Stimulated activated CD4-positive, alpha-beta T cell treated with anti-CD3 and anti-CD28 coated beads, Interleukin-1b, Interleukin-23, amount 100 ng/mL, for 1 hour (primary cell): ENCODE measurements at places on chromosomes 1 and 21.

- no peak for DNase-seq
Measured at GRCh38 chr1:17873007-17873675, 118.0 kb downstream of the ACTL8 start.

DNA sequence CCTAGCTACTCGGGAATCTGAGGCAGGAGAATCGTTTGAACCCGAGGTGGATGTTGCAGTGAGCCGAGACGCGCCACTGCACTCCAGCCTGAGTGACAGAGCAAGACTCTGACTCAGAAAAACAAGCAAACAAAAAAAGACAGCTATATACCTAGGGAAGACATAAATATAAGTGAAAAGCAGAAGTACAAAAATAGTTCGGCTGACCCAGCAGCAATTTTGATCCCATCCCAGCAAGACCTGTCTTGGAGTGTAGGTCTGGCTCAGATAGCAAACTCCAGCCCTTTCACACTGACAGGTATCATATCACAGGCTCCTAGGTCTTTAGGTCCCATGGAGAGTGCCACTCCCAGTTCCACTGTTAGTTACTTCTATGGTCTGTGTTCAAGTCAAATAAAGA lies 14.6 kb downstream of the MTX1 start:
- no peak for DNase-seq

- DNase-seq: no peak
Measured at GRCh38 chr1:214120191-214120590, 132.4 kb downstream of the PROX1 start.

DNA sequence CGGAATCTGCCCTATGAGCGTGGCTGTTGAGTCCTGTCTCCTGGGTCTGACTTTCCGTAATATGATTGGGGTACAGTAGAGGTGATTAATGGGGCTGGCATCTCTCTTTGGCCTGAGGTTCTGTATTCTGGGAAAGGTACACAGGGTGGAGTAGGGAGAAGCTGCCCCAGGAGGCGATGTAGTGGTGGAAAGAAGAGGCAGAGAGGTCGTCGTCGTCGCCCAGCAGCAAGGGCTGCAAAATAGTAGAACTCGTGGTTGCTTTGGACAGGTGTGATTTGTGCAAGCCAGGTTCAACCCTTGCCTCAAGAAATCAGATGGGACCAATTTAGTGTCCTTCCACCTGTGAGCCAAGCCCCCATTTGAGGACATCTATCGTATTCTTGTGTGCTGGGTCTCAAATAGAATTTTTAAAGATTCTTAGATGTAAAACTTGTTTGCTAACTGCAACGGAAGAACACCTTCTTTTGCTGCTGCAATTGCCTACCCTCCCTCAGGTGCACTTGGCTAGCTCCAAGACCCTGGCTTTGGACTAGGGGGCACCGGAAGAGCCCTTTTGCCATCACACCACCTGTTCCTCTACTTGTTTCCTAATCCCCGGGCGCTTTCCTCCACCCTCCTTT lies 1.3 kb upstream of the HMGN2 start:
- DNase-seq: no peak

- no peak for DNase-seq
Measured at GRCh38 chr1:61539720-61540462, 185.1 kb downstream of the TM2D1 start.

DNA sequence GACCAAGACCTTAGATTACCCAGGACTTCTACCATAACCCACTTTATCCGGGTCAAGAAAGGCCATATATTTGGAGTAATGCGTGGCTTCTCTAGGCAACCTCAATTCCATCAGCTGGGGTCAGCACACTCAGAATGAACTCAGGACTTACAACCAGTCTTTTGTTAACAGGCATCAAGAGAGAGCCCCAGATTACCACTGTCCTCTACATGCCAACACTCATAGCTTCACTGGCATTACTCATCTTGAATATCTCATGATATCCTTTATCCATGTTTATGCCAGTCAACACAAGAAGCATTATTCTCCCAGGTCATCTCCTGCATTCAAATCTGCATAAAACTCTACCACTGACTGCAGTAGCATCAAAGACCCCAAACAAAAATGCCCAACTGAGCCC lies 6.6 kb upstream of the FCGR2A start:
- no peak for DNase-seq

- no peak for DNase-seq
Measured at GRCh38 chr1:35220976-35221375, 28.0 kb upstream of the SFPQ start.

DNA sequence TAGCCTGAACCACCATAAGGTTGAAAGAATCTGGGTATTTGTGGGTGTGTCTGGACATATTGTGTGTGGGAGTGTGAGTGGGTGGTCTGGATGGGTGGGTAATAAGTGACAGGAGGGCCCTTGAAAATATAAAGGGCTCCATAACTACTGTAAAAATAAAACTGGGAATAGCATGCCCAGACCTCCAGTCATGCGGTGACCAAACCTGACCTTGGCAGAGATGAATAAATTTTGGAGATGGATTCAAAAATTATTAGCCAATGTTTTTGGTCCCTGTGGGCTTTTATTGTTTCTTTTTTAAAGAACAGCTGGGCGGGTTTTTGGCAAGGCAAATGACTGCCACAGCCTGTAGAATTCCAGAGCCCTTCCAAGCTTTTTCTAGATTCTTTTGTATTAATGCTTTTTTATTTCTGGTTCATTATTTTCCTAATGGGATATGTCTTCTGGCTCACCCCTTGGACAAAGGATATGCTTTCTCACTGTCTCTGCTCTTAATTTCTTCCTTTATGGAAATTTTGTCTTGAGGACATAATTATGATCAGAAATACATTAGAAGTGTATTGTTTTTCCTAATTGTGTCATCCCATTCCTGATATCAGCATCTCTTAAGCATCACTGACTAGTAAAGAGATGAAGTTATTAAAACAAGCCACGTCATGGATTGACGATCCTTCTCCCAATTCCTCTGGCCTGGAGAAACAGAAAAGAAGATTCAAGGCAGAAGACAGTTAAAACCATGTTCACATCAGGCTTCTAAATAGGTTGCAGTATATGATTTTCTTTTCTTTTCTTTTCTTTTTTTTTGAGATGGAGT lies 69.5 kb downstream of the NTMT2 start:
- no peak for DNase-seq

GRCh38 chr1:9455487-9456234 lies 83.6 kb upstream of the SLC25A33 start:
- peak; percentile 45 for DNase-seq

DNA sequence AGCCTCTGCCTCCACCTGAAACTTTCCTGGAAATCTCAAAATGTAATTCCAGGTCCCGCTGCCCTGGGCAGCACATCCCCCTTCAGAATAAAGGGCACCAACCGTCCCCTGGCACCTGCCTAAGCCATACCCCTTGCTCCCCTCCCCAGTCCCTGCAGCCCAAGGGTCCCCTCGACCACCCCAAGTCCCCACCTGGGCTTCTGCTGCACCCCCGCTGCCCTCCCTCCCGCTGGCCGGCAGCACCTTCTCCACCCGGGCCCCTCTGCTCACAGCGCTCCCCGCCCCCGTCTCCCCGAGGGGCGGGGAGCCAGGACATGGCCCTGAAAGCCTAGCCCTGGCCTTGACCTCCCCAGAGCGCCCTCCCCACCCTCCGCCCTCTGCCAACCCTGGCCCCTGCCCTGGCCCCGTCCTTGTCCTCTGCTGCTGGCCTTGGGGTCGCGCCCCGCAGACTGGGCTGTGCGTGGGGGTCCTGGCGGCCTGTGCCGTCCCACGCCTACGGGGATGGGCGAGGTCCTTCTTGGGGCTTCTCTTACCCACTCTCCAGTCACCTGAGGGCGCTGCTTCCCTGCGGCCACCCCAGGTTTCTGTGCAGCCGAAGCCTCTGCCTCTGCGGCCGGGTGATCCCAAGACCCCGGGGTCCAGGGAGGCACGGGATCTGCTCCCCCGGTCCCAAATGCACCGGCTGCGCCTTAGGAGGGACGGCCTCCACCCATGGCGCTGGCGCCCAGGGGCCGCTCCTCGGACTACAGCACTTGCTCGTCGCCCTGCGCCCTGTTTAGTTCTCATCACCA lies 41.7 kb downstream of the WDR4 start:
- DNase-seq: no peak

DNA sequence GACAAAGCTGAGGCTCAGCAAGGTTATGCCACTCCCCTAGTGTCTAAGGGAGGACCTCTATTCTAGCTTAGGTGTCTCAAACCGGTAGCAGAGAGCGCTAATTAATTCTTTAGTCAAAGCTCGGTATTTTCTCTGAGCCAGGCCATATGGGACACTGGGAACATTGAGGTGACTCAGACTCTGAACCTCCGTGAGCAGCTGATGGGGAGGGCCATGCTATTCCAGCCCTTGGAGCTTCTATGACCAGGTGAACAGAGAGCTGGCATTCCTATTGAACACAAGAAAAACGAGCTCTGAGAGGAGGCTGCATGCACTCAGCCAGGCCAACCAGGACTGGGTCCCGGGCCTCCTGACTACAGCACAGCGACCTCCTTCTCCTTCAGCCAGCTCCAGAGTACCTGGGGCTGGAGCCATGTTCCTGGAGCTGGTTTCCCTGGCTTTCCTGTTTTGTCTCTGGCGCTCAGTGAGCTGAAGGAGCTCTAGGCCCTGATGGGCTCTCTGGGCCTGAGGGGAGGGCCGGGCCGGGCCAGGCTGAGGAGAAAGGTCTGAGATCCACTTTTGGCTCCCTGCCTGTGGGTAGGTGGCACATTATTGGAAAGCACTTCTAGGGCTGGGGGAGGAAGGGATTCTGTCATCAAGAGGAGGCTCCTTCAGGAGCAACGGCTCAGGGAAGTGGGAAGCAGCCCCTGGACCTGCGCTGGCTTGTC lies 37.0 kb downstream of the SLC9A1 start:
- DNase-seq: no peak

- DNase-seq: no peak
Measured at GRCh38 chr1:207346513-207346912, 25.0 kb downstream of the CD55 start.

- no peak for DNase-seq
Measured at GRCh38 chr1:192702212-192702902, 66.4 kb downstream of the RGS13 start.

DNA sequence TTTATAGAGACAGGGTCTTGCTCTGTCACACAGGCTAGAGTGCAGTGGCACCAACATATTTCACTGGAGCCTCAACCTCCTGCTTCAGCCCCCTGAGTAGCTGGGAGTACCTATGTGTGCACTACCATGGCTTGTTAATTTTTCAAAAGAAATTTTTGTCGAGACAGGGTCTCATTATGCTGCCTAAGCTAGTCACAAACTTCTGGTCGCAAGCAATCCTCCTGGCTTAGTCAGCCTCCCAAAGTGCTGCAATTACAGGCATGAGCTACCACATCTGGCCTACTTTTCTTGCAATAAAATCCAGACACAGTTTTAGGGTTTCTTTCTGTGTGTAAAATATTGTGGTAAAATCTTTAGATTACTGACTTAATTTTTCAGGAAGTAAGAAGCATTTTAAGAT lies 27.9 kb upstream of the NTPCR start:
- DNase-seq: no peak

DNA sequence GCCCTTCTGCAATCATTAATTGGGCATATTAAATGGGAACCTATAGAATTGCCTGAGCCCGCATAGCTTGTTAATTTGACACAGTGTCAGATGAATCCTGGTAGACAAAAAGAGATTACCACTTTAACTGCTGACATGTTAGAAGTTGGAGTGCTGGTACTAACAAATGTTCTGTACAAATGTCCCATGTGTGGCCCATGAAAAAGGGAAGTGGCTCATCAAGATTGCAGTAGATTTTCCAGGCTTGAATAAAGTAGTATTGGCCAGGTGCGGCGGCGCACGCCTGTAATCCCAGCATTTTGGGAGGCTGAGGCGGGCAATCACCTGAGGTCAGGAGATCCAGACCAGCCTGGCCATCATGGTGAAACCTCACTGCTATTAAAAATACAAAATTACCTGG lies 45.6 kb downstream of the GNPAT start:
- no peak for DNase-seq

GRCh38 chr21:34836103-34836932 lies 167.5 kb downstream of the CLIC6 start:
- no peak for DNase-seq

DNA sequence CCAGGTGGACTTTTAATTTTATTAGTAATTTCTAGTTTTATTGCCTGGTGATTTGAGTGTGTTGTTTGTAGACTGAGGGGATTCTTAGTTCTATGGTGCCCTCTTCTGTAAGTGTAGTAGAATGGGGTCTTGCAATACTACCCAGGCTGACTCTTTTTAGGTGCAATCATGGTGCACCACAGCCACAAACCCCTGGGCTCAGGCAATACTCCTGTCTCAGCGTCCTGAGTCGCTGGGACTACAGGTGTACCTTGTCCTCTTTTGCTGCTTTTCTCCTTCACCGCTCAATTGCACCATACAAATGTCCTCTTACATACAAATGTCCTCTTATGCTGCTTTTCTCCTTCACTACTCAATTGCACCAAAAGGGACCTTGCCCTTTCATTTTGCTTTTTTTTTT lies 43.1 kb downstream of the SCP2 start:
- no peak for DNase-seq

- no peak for DNase-seq
Measured at GRCh38 chr1:186595969-186596368, 84.3 kb downstream of the PTGS2 start.

DNA sequence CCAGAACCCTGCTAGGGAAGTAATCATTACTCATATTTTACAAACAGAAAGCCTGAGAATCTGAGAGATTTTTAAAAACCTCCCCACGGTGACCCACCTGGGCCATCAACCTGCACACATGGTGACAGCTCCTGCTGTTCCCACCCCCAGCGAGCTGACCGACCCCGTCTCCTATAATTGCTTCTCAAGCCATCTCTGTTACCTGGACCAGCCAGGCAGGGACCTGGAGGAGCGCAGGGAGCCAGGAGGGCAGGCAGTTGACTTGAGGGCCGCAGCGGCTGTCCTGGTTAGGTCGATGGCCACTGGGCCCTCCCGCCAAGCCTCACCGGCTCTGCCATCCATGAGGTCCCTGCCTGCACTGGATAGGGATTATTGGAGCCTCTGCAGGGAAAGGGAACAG lies 7.7 kb downstream of the TFF2 start:
- DNase-seq: no peak

GRCh38 chr1:77430966-77431690 lies 149.3 kb downstream of the AK5 start:
- DNase-seq: no peak

DNA sequence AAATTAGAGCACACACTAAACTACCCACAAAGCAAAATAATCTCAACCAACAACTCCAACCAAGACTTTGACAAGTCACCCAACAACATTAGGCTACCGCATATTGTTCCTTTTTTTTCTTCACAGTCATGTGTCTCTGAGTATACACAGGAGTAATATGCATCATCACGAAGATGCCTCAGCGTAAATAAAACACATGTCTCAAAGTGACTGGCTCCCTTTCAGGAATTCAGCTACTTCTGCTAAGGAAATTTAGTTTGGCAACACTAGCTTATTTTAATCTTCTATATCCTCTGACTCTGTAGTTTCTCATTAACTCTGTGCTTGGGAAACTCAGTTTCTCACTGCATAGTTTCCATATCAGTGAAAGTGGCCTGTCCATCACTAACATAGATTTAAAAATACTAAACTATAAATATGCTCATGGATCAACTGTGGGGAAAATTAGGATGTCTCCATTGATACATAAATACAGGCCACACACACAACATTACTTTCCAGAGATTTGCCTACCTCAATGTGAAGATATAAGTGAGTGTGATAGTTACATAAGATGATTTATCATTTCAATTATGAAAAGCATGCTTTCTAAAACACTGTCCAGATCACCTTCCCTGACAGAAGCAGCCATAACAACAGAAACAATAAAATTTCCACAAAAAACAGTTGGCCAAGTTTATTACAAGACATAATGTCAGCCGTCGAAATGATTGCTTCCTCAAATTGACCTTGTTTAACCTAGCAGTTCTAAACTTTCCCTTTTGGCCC lies 113.2 kb downstream of the PTGER3 start:
- DNase-seq: no peak

- DNase-seq: no peak
Measured at GRCh38 chr21:42006765-42007164, 3.4 kb downstream of the ZBTB21 start.
